ENCODE measurements at places on chromosomes 5 and 9.

DNA sequence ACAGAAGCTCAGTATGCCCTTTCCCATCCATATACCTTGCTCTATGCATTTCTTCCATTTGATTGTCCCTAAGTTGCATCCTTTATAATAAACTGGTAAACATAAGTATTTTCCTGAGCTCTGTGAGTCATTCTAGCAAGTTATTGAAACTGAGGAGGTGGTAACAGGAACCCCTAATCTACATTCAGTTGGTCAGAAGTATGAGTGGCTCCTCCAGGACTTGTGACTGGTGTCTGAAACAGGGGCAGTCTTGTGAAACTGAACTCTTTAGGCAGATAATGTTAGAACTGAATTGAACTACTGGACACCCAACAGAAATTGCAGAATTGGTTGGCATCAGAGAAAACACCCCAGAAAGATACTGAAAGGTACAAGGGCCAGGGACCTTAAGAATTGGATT, 133.1 kb upstream of the POU5F2 start:
- no peak for DNase-seq

DNA sequence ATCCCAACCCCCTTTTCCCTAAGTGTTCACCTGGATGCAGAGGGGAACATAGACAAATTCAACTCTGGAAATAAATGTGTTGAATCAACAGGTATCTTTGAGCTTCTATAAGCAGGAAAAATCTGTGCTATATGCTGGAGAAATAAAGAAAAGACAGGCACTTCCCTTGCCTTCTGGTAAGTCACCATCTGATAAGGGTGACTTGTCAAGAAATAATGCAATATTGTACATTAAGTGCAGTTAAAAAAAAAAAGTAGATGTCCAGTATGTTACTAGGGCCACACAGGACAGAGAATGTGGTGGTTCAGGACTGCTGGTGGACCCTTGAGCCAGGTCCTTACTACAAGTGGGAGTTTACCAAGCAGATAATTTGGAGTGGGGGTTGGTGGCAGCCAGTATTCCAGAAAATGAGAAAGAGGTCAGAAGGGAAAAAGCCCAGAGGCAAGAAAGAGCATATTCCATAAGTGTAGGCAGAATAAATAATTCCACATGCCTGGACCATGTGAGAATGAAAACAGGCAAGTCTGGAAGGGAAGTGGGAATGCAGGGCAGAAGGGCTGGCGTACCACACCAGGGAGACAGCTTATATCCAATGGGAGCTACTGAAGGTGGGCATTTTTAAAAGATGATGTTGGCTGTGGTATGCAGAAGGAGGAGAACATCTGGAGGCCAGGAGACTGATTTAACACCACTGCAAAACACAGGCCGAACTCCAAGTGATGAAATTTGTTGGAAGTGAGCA, 209.9 kb downstream of the SEMA5A start:
- no peak for DNase-seq

DNA sequence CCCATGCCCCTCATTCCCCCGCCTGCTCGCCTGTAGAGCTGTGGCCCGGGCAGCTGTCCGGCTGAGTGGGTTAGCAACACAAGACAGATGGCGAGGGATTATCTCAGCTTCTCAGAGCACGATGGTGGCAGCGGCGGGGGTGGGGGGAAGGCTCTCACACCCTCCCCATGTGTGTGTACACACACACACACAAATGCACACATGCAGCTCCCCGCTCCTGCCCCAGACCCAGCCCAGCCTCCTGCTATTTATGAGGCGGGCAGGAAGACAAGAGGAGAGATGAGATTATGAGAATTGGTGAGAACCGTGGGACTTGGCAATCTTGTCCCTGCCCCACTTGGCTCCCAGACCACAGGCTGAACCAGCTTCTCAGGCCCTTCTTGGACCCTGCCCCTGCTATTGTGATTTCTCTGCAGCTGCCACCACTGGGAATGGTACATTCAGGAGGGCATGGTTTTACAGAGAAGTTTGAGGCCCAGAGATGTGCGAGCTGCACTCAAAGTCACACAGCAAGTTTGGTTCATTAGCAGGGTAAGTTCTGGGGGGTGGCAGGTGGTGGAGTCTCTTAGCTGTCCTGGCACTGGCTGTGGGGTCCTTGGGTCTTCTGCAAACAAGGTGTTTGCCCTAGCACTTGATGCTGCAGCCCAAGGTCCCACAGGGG, 51.0 kb upstream of the PSD2 start:
- DNase-seq, result no peak

DNA sequence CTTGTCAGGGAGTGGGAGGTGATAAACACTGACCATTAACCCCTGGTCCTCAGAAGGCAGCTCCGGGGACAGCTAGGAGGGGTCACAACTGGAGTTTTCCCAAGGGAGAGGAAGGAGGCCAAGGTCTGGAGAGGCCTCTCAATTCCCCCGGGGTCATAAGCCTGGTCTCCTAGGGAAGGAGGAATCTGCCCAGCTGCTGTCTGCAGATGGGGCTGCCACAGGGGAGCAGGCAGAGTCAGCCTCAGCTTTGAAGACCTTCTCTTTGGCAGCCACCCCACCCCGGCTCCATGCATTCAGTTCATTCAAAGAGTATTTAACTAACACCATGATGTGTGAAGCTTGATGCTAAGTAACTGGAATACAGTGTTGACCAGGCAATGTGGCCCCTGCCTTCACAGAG, 74.6 kb upstream of the HSPA9 start:
- DNase-seq, result no peak

DNA sequence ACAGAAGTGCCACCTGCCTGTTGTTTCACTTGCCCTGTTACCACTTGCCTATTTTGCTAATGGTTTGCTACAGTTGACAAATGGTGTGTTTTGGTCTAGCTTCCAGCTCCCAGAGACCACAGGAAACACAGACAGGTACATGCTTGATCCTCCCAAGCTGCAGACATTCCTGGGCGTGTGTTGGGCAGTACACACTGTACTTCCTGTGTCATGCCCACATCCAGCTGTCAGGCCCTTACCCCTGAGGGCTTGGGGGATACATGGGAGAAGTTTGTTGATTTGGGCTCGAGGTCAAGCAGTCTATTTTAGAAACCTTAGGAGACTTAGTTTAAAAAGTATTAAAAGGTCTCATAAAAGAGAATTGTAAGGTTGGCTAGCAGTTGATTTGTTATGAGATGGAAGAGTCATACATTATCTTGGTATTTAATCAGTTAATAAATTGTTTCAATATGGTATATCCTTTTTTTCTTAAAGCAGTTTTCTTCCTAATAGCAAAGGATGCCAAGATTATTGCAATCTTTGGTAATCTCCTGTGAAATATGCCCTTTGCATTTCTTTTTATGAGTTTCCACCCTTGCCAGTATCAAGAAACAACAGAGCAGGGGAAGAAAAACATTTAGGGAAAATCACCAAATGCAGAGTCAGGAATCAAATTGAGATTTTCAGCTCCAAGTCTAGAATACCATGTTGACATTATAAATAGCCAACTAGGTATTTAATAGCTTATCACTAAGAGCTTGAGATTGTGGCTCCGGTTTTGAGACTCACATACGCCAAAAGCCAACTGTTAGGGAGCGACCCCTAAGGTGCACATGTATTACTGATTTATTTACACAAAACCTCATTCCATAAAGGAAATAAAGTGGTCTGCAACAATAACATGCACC, 52.3 kb upstream of the CD180 start:
- no peak for DNase-seq

GRCh38 chr5:164352695-164353094, 847.3 kb downstream of the MAT2B start:
- DNase-seq, result no peak

DNA sequence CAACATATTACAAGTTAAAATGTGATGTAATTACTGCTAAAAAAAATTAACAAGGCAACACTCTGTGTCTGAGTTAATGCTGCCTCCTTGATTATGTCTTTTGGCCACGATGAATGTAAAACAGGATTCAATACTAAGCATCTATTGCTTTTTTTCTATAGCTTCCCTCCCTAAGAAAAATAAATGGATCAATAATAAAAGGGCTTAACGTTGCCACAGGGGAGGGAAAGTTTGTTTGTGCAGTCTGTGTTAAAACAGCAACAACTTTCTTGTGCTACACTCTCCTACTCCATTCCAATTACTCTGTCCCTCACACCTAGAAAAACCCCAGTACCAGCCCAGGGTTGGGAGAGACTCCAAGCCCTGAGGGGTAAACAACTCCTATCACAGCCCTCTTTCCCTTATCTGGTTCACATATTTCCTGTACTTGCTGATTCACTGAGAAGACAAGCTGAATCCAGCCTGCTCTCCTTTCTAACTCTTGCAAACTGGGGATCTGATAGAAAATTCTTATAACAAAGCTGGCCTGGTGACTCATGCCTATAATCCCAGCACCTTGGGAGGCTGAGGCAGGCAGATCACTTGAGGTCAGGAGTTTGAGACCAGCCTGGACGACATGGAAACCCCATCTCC, 44.8 kb downstream of the PTPN3 start:
- DNase-seq, result no peak

- no peak for DNase-seq
Measured at GRCh38 chr9:27407491-27407890, 110.5 kb upstream of the EQTN start.

GRCh38 chr5:136793300-136793699, 428.0 kb upstream of the TRPC7 start:
- DNase-seq, result no peak

DNA sequence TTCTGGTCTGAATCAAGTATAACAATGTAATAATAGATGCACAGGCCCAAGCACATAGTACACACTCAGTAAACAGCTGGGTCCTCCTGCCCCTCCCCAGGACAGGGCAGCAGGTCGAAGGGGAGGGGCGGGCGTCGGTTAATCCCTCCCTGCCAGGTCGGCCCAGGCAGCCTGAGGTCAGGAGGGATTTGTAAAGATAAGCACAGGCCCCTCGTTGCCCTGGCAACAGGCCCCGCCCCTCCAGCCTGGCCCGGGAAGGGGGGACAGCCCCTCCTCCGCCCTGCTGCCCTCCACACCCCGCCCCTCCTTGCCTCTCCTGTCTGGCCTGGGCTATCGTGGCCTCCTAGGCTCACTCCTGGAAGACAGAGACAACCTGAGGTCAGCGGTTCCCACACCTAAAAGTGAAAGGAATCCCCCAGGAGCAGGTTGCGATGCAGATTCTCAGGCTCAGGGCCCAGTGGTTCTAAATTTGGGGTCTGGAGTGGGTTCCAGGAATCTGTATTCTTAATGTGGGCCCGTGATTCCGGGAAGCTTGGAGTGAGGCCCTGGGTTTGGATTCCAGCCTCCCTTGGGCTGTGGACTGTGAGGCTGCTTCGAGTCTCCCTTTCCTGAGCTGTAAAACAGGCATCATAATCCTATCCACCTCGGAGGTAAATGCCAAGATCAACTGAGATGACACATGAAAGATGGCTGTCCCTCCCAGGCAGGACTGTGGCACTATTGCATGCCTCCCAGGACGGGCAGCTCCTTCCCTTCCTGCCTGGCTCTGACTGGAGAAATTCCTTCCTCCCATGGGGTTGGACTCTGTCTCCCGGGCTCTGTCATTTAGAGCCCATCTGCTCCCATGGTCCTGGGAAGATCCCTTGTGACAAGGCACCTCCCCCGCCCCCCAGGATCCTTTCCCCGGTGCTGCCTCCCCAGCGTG, 4.4 kb downstream of the CRB2 start:
- peak; percentile 59 for DNase-seq

DNA sequence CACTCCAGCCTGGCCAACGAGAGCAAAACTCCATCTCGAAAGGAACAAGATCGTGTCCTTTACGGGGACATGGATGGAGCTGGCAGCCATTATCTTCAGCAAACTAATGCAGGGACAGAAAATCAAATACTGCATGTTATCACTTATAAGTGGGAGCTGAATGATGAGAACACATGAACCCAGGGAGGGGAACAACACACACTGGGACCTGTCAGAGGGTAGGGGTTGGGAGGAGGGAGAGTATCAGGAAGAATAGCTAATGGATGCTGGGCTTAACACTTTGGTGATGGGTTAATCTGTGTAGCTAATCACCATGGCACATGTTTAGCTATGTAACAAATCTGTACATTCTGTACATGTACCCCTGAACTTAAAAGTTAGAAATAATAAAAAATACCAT, 40.9 kb downstream of the NMUR2 start:
- no peak for DNase-seq

DNA sequence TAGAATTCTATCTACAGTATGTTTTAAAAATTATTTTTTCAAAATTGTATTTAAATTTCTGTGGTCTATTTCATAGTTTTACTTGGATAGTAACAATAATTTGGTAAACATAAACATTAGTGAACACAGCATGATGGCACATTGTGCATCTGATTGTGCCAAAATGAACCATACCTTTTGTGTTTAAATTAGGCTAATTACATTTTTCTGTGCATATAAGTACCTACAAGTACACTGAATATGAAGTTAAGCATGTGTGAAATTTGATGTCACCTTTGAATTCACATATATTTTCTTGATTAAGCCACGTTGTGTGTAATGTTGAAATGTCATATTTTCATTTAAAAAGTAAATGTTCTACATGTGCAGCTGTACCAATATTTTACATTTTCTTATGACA, 13.4 kb downstream of the PBX3 start:
- DNase-seq, result no peak
